ENCODE measurements at places on chromosomes 4 and X.

DNA sequence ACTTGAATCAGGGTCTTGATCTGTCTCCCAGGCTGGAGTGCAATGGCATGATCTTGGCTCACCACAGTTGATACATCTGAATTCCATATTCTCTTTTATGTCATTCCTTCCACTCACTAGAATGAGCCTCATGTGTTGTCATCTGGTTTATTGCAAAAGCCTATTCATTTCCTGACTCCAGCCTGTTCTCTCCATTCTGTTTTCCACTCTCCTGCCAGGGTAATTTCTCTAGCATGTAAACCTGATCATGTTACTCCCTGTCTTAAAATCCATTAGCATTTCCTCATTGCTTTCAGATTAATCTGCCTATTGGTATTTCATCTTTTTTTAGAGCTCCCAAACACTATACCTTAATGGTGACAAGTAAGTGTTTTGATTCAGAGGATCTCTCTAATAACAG lies 4.3 kb upstream of the DDX60L start:
- no peak for DNase-seq

DNA sequence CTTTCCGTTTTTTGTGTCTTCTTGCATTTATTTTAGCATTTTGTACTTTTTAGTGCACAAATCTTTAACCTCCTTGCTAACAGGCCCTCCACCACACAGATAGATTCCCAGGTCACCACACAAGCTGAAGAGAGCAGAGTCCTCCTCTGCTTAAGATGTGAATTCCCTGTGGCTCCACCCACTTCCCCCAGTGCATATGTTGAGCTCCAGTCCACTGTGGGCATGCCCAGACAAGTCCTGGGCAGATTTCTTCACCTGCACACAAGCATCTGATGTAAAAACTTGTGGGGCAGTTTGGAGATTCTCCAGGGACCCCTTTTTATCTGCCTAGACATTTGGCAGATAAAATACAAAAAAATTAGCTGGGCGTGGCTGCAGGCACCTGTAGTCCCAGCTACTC lies 19.8 kb upstream of the PASD1 start:
- DNase-seq, result no peak

GRCh38 chr4:8664976-8665375 lies 72.4 kb downstream of the CPZ start:
- DNase-seq, result no peak

- no peak for DNase-seq
Measured at GRCh38 chr4:55450566-55450965, 54.8 kb downstream of the TMEM165 start.

DNA sequence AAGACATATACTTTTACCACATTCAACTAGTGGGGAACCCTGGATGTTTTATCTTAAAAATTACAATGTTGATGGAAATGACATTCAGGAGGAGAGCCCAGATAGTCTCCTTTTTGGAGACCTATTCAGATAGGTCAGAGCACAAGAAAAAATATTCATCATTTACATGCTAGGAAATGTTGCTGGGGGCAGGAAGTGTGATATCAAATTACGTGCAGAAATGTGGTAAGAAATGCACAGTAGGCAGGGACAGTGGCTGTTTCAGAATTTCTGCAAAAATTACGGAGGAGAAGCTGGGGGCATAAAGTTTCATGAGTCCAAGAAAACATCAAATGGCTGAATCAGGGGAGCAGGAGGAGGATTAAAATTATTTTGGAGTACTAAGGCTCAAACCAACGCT lies 8.2 kb downstream of the PARM1 start:
- no peak for DNase-seq

DNA sequence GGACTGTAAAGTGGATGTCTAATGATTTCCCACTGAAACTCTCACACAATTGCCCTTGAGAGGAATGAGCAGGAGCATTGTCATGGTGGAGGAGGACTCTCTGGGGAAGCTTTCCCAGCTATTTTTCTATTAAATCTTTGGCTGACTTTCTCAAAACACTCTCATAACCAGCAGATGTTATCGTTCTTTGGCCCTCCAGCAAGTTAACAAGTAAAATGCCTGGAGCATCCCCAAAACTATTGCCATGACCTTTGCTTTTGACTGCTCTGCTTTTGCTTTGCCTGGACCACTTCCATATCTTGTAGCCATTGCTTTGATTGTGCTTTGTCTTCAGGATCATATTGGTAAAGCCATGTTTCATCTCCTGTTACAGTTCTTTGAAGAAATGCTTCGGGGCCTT lies 120.2 kb upstream of the PDE5A start:
- DNase-seq, result no peak

DNA sequence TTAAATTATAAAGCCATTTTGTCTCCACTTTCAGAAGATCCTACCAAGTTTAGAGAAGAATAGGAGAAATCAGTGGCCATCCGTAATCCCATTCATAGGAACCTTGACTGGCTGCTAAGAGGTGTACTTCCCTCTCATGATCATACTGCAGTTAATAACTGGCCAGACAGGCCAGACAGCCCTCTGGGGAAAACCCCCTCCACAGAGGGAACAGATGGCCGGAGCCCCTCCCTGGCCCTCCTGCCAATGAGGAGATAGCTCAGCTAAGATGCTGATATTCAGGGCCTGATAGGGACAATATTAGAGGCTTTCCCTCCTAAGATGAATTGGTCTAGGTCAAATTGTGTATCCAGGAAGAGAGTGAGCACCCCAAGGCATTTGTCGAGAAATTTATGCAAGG lies 200.0 kb upstream of the MAOA start:
- DNase-seq, result no peak

DNA sequence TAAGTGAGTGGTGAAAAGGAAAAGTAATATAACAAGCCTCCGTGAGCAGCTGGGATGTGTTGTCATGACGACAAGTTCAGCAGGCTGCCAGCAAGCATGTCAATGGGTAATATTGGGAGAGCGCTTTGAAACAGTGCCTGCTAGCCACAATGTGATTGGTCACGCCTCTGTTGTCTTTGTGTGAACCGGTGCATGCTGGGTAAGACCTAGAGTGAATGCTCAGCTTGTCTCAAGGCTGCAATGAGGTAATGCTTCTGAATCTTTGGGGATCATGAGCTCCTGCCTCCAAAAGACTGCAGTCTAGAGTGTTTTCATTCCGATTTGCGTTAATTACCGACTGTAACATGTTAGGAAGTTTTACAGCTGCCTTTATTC lies 54.9 kb downstream of the STOX2 start:
- no peak for DNase-seq

DNA sequence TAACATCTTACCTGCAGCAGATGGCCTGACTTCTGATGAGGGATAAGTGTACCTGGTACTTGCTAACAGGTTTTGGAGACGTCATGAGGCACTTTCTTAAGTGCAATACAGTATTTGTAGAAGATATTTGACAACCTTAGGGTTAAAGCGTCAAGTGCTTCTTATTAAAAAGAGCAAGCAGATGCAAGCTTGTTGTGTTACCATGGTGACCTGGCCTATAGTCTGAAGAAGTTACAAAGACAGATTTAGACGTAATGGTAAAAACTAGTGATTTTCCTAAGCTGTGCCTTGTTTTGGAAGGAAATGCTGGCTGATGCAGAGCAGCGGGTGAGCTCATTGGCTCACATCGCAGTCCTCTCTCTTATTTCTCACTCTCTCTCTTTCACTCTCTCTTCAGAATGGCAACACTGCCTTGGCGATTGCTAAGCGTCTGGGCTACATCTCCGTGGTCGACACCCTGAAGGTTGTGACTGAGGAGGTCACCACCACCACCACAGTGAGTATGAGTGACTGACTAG lies 243.6 kb downstream of the ANK2 start:
- DNase-seq, result no peak

GRCh38 chrX:103730796-103731493 lies 20.2 kb downstream of the TMEM31 start:
- no peak for DNase-seq

DNA sequence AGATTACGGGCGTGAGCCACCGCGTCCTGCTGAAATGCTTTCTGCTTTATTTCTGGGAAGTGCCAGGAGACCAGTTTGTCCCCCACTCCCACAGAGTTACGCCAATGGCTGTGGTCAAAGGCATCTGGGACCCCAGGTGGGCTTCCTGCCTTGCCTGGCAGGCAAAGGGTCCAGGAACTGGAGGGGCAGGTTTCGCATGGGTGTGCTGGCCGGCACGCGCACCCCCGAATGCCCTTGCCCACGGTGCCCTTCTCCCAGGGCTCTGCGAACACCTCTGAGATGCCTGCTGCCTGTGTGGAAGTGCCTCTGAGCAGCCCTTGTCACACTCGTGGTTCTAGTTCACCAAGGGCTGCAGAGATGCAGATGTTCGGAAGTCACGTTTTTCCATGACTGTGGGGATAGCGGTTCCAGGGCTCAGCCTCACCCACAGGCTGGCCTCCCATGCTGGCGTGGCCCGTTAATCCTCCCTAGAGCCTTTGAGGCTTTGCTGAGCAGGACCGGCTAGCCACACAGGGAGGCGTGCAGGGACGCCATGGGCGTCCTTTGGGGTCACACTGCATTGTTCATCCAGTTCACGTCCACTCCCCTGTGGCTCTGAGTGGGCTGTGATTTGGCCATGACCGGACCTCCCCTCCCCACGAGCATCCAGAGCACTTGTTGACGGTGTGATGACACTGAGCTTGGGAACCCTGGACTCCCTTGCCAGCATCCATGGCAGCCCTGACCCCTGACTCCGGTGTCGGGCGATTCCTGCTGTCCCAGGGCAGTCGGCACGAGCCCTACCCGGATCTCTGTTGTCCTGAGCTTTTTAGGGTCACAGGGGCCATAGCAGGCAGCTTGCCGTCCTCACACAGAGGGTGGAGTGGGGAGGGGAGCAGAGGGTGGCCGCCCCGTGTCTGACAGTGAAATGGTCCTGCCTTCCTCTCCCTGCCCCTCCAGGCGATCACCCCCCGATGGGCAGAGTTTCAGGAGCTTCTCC lies 12.7 kb upstream of the ADD1 start:
- no peak for DNase-seq

GRCh38 chr4:182273191-182273935 lies 30.2 kb downstream of the TENM3 start:
- DNase-seq, result no peak

- no peak for DNase-seq
Measured at GRCh38 chr4:86004030-86004429, 355.8 kb downstream of the MAPK10 start.

- DNase-seq, result no peak
Measured at GRCh38 chr4:6914448-6914847, 4.8 kb downstream of the TBC1D14 start.

GRCh38 chr4:86359944-86360478 lies at the start of gene MAPK10:
MAPK10 (minus strand) TSS chr4:86360053.
- DNase-seq, result no peak

GRCh38 chrX:29242856-29243255 lies 655.6 kb downstream of the IL1RAPL1 start:
- DNase-seq, result no peak

GRCh38 chrX:107493141-107493540 lies 43.7 kb downstream of the FRMPD3 start:
- DNase-seq, result no peak

- DNase-seq, result no peak
Measured at GRCh38 chrX:48665991-48666390, 17.6 kb upstream of the WAS start.

GRCh38 chrX:45320191-45320590 lies 119.5 kb upstream of the DIPK2B start:
- DNase-seq, result no peak

GRCh38 chr4:156946516-156947424 lies 24.8 kb downstream of the PDGFC start:
- DNase-seq, result no peak

DNA sequence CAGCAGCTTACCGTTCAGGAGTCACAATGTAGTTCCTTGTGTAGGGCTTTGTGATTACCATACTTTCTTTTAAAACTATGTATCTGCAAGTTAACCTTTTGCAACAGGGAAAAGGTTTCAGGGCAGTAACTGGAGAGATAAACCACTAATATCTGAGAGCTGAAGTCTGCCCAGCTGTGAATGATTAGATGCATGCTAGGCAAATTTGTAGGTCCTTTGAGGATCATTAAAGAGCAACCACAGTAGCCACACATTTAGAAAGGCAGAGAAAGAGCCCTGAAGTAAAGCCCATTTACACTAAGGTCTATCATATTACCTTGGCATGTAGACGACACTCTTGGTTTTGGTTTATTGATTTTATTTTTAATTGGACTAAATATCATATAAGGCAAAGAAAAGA lies 60.0 kb downstream of the ATP8A1 start:
- no peak for DNase-seq

- DNase-seq, result no peak
Measured at GRCh38 chrX:27918799-27919198, 62.5 kb downstream of the DCAF8L1 start.

- DNase-seq, result no peak
Measured at GRCh38 chr4:110492522-110492921, 16.6 kb downstream of the ENPEP start.

DNA sequence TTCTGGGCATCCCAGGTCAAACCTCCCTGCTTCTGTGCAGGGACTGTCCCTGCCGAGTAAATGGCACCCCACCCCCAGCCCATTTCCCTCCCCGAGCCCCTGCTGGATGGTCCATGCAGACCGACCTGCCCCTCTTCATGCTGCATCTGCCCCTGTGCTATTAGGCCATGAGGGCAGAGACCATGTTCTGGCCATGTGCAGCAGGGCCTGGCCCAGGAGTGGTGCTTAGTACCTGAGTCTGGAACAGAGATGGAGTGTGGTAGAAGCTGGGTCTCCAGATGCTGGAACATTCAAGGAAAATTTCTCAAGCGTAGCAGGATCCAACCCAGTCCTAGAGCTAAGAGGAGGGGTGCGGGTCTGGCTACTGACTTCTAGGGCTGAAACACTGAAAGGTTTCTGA lies 15.3 kb upstream of the UBA1 start:
- no peak for DNase-seq

- DNase-seq, result no peak
Measured at GRCh38 chr4:1938027-1938426, 66.8 kb downstream of the NSD2 start.

DNA sequence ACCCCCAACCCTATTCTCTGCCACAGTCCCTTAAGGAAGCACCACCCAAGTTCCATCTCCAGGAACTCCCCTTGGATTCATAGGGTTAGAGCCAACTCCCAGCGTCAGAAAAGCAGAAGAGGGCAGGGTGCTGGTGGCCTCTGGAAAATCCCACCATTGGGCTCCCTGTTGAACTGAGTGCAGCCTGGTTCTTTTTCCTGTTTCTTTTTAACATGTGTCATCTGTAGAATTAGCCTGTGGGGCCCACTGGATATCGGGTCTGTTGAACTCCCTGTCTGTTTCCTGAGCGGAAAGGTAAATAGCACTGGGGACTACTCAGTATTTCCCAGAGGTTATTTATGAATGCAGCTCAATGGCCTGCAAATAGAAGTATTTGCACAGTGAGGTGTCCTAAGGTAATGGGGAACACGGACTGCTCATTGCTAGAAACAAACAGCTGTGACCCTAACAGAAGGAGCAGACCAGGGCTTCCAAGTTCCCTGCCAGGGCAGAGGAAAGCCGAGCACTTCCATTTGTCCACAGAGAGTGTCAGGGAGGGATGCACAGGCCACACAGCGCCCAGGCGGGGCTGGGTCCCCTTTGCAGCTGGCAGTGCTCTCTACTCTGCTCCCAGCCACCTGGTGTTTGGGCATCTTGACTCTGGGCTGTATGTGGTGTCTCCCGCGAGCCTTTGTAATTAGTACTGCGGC lies 102.6 kb downstream of the FHDC1 start:
- no peak for DNase-seq

Measured in activated naive CD8-positive, alpha-beta T cell treated with anti-CD3 and anti-CD28 coated beads, Interleukin-2, amount 50 U/mL, for 16 hours (primary cell).